ENCODE measurements at places on chromosomes 3 and 15.

DNA sequence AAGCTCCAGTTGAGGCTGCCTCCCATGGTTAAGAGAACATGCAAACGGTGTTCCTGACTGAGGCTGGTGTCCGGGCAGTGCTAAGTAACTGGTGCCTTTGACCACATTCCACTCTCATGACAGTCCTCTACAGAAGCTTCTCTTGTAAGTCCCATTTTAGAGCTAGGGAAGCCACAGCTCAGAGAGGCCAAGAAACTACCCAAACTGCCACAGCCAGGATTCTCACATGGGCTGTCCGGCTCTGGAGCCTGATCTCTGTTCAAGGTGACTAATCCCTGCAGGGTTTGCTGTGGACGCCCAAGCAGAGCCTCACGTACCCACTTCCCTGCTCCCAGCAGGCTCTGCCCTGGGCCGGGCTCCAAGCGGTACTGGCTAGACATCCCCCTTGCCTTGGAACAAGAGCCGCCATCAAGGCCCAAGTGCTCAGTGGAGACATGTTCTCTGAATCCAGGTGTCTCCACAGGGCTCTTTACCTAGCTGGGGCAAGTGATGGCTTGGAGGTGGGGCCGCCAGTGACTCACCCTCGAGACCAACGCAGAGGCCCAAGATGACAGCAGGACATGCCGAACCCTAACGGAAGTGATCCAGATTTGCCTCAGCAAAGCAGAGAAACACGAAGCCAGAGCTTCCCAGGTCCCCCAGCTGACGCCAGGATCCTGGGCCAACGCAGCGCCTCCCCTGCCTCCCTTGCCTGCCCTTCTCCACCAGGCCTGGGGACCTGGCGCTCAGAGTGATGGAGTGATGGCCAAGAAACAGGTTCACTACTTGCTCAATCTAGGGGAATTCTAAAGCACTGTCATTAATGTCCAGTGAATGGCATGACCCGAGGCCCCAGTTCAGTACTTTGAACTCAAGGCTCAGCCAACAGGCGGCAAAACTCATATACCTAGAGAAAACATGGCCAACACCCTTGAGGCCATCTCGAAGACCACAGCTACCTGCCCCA, 24.4 kb downstream of the KLHL25 start:
- DNase-seq: no peak

GRCh38 chr3:39407259-39407629, 724 bp downstream of the RPSA start:
- no peak for DNase-seq

DNA sequence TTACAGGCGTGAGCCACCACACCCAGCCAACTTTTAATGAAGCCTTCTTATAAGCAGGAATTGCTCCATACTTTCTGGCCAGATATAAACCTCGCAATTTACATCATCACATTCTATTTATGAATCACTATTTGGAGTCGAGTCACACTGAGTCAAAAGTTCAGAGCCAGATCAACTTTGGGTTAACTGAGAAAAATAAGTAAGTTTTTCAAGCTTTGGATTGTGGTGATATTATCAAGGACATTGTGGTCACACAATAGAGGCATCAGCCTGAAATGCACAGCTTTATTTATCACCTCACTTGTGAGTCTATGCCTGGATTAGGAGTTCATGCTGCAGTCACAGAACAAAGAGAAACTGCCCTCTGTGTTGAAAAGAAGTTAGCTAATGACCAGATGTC, 1163.5 kb downstream of the ROBO1 start:
- DNase-seq: no peak

DNA sequence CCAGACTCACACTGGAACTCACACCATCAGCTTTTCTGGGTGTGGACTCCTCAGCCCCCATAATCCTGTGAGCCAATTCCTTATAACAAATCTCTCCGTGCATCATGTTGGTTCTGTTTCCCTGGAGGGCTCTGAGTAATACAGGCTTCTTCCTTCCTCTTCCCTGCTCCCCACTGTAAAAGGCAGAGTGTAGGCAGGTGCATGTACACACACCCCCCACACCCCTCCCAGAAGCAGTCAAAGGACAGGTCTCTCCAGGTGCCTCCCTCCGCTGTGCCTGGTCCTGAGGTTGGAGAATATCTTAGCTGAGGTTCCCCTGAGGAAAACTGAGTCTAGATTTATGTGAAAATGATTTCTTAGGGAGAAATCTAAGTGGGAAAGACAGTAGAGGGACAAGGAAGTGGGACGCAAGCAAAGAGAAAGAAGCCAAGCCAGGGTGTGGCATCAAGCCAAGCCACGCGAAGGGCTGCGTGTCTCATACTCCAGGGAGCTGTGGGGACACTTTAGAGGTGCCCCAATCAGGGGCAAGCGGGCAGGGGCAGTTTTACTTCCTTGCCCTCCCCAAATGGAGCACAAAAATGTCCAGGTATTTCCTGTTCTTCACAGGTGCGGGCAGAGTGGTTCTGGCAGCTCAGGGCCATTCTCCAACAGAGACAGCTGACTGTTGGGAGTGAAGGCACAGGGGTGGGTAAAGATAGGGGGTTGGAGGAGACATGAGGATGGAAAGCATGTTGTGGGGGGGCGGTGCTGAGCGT, 86.6 kb downstream of the HMG20A start:
- no peak for DNase-seq

- no peak for DNase-seq
Measured at GRCh38 chr15:66288551-66289185, 4.7 kb upstream of the DIS3L start.

DNA sequence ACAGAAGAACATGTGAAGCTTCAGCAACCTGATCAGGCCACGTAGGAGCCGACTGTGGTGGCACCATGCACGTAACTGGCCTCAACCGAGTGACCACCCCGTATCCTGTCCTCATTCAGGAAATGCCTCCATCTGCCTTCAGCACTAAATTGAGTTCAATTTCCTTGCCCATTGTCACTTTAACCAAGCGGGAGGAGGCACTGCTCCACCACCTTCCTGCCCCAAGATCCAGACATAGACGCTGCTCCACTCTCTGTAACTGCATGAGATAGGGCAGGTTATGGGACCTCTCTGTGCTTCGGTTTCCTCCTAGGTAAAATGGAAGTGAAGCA, 80.1 kb upstream of the POMGNT2 start:
- no peak for DNase-seq

DNA sequence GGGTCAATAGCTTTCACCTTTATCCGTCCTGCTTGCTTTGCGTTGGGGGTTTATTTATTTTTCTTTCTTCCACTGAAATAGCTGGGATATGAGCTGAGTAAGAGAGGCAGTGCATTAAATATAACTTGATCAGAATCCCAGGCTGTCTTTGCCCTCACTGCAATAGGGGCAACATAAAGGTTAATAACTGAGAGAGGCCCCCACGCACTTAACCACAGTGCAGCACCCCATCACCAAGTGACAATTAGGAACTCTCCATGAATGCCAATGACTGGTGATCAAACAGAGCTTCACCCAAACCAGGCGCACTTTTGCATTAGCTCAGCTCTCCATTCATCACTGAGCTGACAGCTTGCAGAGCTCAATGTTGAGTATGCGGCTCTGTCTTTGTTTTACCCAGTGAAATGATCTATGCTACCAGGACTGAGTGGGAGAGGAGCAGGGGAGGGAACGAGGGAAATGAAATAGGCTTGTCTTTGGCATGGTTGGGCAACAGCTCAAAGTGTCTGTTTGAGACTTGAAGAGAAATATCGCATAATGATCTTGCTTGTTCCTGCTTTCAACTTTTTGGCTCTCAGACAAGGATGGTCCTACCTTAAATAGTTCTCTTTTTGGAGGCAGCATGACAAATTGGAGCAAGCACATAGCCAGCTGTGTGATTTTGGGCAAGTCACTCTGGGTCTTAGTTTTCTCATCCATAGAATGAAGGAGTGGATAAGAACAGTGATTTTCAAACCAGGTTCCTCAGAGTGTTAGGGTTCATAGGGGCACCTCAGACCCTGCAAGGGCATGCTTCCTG, 14.5 kb upstream of the GLCE start:
- DNase-seq: no peak
